ENCODE measurements at places on chromosomes 3 and 15.

GRCh38 chr3:164940745-164941144 lies 137.6 kb downstream of the SI start:
- no peak for DNase-seq

- no peak for DNase-seq
Observed at GRCh38 chr3:177357352-177358090, 160.2 kb upstream of the TBL1XR1 start.

DNA sequence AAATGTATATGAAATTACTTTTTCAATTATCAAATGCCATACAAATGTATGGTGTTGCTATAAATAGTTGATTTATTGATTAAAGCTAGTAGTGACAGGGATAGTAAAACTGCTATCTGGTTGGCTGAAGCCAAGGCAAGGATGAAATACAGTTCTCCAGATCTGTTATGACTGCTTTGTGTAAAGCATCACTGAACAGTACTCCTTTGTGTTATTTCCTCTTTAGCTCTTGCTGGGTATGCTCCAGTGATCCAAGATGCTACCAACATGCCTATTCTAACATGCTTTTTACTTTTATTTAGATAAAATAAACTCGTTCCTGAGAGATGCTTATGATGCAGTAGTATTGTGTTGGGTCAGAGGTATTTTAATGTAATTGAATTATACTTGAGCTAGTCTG lies 12.4 kb upstream of the UBR1 start:
- DNase-seq = no peak

GRCh38 chr3:50450209-50450921 lies 53.1 kb downstream of the CACNA2D2 start:
- peak; percentile 66 for DNase-seq

DNA sequence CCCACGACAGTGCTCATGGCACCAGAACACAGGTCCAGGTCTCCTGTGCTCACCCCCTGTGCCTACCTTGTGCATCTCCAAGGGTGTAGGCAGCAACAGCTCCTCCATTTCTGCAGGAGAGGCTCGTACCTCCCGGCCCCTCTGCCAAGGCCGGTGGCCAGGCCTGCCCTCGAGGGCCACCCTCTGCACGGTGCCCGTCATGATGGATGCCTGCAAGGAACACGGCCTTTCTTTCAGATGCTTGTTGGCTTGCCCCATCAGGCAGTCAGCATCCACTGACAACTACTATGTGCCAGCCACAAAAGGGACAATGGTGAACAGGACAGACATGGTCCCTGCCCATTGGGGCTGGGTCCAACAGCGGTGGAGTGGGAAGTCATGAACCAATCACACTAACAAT lies 43.8 kb downstream of the GRIP2 start:
- no peak for DNase-seq

- DNase-seq = no peak
Observed at GRCh38 chr3:197435426-197435825, 120.3 kb downstream of the BDH1 start.

DNA sequence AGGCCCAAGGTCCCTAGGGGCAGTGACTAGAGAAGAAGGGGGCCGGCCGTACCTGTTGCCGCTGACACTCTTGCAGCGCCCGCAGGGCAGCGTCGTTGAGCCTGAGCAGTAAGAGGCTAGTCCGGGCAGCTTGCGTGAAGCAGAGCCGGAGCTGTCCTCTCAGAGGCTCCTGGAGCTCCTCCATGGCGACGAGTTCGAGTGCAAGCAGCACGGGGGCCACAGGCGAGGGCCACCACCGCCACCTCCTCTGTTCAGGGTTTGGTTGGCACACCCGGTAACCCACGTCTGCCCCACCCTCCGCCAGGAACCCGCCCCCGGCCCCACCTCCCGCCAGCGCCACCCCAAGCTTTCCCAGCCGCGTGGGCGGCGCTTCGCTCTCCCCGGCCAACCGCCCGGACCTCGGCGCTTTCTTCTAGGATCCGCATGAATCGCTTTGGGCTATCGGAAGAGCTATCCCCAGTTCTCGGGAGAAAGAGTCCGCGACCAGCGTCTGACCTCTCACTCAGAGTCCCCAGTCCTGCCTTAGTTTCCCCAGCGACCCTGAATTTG lies at the start of gene ELL3:
Gene ELL3, minus strand, starts transcription at position 249 of the 549 bp plus-strand sequence. Its CDS starts 65 bp downstream, at position 184.
- peak; percentile 55 for DNase-seq

DNA sequence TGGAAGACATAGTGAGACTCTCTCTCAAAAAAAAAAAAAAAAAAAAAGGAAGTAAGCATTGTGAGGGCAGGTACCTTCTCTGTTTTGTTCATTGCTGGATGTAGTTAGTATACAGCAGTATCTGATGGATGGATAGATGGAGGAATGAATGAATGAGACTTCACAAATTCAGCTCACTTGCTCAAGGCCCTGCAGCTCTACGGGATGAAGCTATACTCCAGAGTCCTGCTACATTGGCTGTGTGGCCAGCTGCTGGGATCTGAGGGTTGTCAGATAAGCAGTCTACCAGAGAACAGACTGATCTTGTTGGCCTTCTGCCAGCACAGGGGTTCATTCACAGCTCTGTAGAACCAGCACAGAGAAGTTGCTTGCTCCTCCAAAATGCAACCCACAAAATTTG lies 35.0 kb downstream of the MLH1 start:
- no peak for DNase-seq

GRCh38 chr3:148643389-148643840 lies 54.3 kb upstream of the AGTR1 start:
- no peak for DNase-seq

DNA sequence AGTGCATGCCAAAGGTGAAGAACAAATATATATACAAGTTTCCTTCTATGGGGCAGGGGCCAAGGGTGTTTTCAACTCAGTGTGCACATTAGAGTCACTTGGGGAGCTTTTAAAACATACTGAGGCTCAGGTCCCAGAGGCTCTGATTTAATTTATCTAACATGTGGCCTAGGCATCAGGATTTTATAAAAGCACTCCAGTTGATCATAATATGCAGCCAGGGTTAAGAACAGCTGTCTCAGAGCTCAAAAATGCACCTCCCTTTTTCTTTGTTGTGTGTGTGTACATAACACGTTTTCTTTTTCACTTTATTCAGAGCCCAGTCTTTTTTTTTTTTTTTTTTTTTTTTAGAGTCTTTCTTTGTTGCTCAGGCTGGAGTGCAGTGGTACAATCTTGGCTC lies 57.9 kb upstream of the SETD2 start:
- no peak for DNase-seq

GRCh38 chr3:75192146-75192616 lies 471.9 kb upstream of the FRG2C start:
- peak; percentile 0 for DNase-seq

All from stimulated activated CD8-positive, alpha-beta memory T cell treated with anti-CD3 and anti-CD28 coated beads, Interleukin-7, amount 100 ng/mL, for 4 hours (primary cell).